ENCODE measurements at places on chromosomes 13 and 19.

DNA sequence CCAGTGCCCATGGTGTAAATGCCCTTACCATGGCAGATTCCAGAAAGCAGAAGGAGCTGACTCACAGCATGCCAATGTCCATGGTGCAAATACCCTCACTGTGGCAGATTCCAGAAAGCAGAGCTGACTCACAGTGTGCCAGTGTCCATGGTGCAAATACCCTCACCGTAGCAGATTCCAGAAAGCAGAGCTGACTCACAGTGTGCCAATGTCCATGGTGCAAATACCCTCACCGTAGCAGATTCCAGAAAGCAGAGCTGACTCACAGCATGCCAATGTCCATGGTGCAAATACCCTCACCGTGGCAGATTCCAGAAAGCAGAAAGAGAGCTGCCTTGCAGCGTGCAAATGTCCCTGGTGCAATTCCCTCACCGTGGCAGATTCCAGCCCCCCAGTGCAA is 163.8 kb upstream of the SOX1 start:
- DNase-seq: no peak

DNA sequence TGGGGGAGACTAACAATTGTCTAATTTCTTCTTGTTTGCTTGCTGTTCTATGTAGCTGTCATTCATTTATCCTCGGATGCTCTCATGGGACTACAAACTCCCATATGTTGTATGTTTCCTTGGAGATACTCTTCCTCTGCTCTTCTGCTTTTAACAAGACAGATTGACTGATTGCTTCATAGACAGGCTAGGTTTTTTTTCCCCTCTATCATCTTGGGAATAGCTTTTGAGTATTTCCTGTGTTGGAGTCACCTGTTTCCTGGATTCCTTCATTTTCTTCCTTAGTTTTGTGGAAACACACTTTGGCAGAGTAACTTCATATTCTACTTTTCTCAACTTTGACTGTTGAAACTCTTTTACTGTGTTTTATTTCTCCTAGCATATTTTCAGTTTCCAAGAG is 27.6 kb downstream of the EDNRB start:
- DNase-seq: no peak

DNA sequence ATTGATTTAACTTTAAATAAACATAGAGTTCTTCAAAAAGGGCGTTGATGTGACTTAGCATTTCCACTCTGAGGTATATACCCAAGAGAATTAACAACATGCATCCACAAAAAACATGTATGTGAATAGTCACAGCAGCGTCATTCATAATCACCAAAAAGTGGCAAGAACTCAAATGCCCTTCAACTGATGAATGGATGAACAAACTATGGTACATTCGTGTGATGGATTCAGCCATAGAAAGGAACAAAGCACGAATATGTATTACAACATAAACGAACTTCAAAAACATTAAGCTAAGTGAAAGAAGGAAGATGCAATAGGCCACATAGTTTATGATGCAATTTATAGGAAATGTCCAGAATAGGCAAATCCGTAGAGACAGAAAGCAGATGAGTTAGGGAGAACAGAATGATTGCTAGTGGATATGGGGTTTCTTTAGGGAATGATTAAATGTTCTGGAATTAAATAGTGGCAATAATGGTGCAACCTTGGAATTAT is 72.3 kb upstream of the UQCRFS1 start:
- DNase-seq: no peak

DNA sequence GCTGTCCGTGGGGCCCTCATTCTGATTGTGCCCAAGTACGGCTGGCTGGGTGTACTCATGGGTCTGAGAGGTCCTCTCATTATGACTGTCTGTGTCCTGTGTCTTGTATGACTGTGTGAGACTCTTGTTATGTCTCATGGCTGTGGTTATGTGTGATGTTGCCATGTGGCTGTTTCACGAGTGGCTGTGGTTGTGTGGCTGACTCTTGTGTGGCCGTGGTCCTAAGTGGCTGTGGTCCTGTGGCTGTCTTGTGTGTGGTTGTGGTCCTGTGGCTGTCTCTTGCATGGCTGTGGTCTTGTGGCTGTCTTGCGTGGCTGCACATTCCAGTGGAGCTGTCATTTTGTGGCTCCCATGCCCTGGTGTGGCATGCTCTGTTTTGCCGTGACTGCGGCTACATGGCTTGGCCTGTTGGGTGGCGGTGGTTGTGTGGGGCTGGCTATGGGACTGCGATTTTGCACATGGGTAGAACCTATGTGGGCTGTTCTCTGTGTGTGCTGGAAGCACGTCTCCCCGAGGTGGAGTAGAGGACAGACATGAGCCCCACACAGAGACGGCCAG is 2.5 kb downstream of the LYL1 start:
- no peak for DNase-seq

- no peak for DNase-seq
Observed at GRCh38 chr19:55253842-55254624, 4.8 kb downstream of the PPP6R1 start.

DNA sequence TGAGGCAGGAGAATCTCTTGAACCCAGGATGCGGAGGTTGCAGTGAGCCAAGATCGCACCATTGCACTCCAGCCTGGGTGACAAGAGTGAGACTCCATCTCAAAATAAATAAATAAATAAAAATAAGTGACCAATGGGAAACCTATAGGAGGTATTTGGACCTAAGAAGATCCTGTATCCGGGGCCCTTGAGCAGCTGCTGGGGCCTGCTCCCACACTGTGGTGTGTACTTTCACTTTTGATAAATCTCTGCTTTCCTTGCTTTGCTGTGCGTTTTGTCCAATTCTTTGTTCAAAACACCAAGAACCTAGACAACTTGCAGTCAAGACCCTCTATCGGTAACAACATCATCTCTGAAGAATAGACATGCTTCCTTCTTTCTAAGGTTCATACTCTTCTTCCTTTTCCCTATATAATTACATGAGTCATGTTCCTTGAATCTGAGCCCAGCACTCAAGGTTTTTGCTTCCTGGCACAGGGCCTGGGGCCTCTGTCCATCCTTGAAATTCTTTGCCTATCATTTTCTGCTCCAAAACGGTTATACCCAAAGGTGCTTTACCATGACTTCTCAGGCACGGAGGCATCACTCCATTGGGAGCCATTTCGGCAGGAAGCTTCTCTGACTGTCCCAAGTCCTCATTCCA is 14.2 kb upstream of the PNMA8C start:
- no peak for DNase-seq

GRCh38 chr19:8148410-8149260 is 757 bp downstream of the FBN3 start:
- peak; percentile 62 for DNase-seq

DNA sequence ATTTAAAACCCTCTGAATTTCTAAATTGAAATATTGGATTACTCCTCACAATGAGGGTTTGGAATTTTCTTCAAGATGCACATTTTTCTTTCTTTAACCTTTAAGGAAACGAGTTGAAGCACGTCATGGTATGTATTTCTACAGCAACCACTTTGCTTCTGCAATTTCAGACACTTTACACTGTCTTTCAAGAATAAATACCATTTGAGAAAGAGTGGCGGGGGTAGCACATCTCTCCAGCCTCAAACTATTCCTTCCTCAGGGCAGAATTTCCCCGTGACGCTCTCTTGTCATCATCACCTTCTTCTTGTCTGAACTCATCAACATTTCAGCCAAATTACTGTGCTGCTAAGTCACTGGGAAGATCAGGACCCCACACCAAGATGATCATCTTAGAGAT is 1073.4 kb downstream of the EFNB2 start:
- DNase-seq: no peak

DNA sequence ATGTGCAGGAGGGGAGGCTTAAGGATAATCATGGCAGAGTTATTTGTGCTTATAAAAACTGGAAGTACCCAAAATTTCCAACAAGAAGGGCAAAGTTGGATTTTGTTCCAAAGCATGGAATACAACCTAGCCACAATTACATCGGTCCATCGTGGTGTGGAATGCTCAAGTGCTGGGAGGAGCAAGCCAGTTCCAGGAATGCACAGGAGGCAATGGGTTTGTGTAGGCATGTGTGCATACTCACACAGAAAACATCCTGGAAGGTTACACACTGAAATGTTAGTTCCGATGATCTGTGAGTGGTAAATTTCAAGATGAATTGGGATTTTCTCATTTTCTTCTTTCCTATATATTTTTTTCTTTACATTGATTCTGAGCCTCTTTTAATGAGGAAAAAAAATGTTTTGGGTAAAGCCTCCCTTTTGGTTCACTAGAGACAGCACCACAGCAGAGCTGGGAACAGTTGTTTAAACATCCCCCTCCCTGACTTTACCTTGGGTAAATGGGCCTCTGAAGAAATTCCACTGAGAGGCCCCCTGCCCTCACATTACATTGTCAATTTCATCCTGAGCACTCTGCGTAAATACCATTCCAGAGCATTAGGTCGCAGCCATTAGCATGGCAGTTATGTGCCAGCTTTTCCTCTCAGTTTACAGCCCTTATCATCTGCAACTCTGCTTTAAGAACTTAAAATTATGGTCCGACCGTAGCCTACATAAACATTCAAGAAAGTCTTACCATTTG is 122.0 kb downstream of the UQCRFS1 start:
- no peak for DNase-seq

GRCh38 chr13:114131583-114132418 is 622 bp downstream of the RASA3 start:
- DNase-seq: peak; percentile 80

DNA sequence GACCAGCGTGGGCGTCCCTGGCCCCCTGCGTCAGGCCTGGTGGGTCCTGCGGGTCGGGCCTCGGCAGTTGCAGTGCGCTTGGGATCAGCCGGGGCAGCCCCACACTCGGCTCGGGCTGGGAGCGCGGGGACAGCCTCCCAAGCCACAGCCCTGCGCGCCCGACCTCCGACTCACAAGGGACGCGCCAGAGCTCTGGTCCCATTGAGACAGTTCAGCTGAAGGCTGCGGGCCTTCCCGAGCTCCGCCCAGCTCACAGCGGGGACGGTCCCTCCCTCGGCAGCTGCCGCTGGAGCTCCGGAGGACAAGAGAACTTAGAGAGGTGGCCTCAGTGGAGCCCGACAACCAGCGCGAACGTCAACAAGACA is 45.7 kb upstream of the ZNF730 start:
- peak; percentile 66 for DNase-seq

- no peak for DNase-seq
Observed at GRCh38 chr13:113547238-113547971, 37.1 kb upstream of the TFDP1 start.

- DNase-seq: no peak
Observed at GRCh38 chr13:21322327-21322965, 136.7 kb downstream of the ZDHHC20 start.

DNA sequence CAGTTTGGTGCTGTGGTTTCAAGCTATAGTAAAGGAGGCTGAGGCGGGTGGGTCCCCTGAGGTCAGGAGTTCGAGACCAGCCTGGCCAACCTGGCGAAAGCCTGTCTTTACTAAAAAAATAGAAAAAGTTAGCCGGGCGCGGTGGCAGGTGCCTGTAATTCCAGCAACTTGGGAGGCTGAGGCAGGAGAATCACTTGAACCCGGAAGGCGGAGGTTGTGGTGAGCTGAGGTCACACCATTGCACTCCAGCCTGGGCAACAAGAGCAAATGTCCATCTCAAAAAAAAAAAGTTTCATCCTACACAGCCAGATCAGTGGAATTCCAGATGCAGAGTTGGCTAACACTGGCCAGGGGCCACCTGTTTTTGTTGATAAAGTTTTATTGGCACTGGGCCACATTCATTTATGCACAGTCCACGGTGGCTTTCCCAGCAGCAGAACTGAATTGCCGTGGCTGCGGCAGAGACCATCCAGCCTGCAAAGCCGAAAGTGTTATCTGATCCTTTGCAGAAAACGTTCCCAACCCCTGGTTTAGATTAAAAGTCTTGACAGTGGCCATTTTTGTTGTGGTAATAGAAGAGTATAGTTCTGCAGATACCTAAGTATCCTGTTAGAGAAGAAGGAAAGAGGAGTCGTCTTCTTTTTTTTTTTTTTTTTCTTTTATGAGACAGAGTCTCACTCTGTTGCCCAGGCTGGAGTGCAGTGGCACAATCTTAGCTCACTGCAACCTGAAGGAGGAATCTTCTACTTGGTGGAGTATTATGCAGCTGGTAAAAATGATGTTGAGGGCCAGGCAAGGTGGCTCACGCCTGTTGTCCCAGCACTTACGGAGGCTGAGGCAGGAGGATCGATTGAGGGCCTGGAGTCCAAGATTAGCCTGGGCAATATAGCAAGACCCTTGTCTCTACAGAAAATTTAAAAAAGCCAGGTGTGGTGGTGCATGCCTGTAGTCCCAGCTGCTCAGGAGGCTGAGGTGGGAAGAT is 8.7 kb downstream of the NCLN start:
- peak; percentile 67 for DNase-seq

GRCh38 chr13:95535243-95535642 is 17.3 kb upstream of the CLDN10 start:
- DNase-seq: no peak

- DNase-seq: no peak
Observed at GRCh38 chr19:27858981-27859581, 1353.9 kb downstream of the UQCRFS1 start.

- no peak for DNase-seq
Observed at GRCh38 chr13:29304148-29304547, 291.3 kb downstream of the SLC7A1 start.

GRCh38 chr13:93466502-93467036 is 240.0 kb downstream of the GPC6 start:
- no peak for DNase-seq

DNA sequence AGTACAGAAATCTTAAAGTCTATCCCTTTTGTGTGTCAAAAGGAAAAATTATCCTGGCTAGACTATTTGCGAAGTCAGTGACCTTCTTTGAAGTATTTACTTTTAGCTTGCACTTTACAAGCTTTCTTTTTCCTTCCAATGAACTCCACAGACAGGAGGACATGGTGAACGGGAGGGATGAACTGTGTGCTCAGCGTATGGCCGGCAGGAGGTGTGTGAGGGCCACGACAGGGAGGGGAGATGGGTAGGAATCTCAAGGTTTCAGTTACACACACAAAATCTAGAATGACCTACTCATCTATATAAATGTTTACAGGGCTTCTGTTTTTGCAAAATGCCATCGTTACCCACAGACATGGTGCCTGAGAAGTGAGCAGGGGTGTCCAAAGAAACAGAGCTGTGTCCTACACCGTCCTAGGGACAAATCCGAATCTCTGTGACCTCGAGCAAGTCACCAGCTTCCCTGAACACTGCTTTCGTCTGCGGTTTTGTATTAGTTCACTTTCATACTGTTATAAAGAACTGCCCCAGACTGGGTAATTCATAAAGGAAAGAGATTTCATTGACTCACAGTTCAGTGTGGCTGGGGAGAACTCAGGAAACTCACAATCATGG is 537.2 kb downstream of the LIG4 start:
- peak; percentile 3 for DNase-seq

DNA sequence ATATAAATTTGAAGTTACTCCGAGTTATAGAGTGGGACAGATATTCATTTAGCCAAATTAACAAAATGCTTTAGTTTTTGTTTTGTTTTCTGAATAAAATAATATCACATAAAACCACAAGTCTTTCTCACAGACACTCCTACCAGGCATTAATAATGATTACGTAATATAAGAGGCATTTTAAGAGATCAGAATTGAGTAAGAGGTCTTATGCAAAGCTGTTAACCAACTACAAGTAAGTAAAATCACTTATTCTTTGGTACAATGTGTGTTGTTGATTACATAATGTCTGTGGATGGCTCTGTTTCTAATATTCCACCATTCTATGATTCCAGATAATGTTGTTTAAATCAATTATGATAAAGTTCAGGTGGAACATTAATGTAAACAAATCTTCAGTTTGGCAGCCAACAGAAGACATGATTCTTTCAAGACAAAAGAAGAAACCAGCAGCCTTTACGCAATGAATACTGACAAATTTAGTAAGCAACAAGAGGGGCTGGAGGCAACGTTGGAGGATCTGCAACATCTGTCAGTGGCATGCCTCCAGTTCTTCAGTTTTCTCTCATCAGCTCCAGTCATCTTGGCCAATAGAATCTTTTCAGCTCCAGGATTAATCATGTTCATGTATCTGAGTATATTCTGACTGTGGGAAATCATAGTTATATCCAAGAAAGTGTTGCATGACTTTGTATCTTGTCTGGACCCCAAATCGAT is 403.8 kb downstream of the SLITRK5 start:
- no peak for DNase-seq

All from SK-N-SH (cell line).